ENCODE measurements at places on chromosomes 7 and 10.

- DNase-seq = no peak
These were observed 14.2 kb downstream of the AHR start for GRCh38 chr7:17312641-17313040.

GRCh38 chr7:6385110-6385781, 62.5 kb downstream of the DAGLB start:
- DNase-seq = peak; percentile 47

DNA sequence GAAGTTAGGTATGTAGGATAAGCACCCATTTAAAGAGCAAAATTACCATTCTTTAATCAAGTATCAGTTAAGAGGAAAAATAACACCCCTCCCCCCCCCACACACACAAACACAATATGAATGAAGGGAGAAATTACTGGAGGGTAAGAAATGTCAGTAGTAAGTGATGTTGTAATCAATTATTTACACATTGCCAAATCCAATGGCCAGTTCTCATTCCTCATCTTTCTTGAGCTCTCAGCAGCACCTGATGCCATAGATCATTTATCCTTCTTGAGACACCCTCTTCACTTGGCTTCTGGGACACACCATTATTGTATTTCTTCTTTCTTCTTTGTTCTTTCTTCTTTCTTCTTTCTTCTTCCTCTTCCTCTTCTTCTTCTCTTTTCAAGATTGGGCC, 33.7 kb upstream of the FAM3C start:
- DNase-seq = no peak

GRCh38 chr10:29736366-29737073, 101.7 kb upstream of the SVIL start:
- DNase-seq = no peak

DNA sequence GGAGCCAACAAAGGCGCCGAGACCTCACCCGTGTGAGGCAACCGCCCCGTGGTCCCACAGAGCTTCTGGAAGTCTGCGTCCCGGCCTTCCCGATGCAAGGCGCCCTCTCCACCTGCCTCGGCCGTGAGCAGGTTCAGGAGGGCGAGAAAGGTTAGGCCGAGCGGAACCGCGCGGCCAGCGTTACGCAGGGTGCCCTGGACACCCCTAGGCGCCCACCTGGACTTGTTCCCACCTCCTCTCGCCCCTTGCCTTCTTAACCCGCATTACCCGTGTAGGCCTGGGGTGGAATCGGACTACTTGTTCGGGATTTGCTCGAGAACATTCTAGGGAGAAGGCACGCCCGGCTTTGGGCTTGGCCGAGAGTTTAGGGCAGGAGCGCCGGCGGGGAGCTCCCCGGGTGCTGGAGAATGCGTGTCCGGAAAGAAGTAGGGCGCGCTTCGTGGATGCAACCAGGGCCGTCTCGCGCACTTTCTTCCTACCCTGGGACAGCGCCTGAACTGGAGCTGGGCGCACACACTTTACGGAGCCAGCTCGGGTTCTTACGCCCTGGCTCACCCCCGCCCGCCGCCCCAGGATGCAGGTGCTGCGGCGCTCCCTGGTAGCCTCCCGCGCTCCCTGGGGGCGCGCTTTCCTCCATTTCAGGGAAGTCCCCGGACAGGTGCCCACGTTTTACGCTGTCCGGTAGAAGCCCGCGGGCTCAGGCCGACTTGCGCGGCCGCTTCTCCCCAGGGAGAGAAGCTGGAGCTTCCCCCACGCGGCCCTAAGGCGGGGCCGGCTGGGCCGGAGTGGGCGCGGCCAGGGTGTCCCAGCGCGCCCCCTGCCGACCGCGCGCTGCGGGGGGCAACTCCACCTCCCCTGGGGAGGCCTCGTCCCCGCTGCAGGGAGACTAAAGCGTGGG, 74.5 kb downstream of the INSIG1 start:
- no peak for DNase-seq

DNA sequence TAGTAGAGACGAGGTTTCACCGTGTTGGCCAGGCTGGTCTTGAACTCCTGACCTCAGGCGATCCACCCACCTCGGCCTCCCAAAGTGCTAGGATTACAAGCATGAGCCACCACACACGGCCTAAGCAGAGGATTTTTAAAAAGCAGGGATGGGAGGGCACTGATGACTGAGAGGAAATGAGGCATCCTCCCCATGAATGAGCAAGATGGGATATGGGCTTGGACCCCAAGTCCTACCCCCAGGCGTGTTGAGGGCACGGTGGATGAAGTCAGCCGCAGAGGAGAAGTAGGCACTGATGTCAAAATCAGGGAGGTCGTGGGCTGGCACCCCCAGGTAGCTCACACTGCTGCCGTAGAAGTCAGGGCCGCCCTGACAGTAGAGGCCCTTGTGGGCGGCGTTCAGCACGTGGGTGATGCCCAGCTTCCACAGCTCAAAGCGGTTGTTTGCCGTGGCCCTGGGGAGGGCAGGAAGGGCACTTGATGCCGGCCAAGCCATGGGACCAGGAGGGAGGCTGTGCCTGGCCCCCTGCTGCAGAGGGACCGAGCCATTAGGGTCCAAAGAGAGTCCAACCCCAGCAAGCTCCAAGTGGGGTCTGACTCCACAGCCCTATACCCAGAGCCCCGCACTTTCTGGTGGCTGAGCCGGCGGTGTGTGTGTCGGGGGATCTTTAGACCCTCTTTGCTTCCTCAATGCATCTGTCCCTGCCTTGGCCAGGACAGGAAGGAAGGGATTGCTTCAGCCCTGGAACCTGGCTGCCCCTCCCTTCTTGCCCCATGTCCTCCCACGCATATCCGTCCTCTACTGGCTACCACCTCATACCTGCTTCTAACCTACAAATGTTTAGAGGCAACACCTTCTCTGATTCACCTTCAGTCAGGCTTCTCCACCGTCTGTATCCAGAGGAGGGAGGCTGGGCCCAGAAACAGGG, 3.4 kb upstream of the SAMD8 start:
- DNase-seq = no peak

GRCh38 chr7:93231259-93231658, 907 bp upstream of the VPS50 start:
- DNase-seq = no peak

DNA sequence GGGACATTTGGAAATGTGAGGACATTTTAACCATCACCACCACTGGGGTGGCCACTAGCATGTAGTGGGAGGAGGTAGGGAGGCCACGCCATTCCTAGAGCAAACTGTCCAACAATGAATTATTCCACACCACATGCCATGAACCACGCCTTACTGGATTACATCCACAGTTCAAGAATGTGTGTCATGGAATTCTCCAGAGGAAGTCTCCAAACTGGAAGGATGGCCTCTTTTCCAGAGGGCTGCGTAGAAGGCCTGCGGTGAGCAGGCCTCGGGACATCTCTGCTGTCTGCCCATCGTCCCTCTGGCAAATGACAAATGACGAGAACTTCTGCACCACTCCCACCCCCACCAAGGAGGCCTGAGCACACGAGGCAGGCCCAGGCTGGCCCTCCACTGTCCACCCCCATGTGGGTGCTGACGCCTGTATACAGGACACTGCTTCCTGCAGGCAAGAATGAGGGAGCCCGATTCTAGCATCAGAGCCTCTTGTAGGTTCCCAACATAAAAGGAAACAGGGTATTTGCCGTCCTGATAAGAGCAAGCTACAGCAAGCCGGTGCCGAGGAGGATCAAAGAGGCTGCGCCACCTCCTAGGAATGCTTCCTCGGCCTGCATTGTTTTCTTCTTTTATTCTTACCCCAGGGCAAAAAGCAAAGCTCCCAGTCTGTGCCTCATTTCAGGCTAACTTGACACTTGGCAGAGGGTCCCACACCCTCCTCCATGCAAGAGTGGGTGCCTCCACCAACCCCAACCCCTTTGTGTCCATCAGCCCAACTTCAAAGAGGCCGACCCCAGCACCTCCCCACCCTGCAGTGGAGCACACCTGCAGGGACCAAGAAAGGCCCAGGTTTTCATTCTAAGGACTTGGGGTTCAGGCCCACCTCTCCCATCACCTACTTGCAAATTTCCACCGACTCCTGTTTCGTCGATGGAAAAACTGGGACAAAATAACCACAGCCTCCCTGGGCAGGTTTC, 23.9 kb downstream of the TNS3 start:
- no peak for DNase-seq

- DNase-seq = no peak
These were observed 233.8 kb upstream of the GRB10 start for GRCh38 chr7:51016546-51016945.

DNA sequence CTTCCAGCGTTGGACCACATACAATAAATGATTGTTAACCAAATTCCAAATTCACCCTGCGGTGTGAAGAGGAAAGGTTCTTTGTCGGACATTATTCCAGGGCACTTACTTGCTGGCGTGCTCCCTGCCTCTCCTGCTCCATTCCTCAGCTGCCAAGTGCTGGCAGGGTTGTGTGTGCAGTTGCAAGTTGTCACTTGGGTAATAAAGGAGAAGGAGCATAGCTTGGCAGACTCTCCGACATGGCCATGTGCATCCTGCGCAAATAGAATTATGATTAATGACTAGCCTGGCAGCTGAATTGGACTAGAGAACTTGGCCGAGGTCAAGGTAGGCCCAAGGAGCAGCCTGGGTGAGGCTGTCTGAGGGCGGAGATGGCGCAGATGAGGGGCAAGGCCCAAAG, 92.3 kb upstream of the ELMO1 start:
- no peak for DNase-seq

DNA sequence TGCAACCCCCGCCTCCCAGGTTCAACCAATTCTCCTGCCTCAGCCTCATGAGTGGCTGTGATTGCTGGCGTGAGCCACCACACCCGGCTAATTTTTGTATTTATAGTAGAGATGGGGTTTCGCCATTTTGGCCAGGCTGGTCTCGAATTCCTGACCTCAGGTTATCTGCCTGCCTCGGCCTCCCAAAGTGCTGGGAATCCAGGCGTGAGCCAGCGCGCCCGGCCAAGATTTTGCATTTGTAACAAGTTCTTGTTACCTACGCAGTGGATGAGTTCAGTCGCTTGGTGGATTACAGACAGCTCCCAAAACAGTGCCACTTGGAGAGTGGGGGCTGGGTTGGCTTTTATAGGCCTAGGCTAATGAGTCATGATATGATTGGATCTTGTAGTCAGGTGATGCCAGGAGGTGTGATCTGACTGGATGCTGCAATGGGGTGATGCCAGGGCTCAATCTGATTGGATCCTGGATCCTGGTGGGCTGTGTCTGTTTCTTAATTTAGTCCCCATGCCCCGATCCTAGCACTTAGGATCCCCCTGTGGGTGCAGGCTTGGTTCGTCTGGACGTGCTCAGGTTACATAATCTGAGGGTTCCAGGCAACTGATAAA, 20.3 kb downstream of the SBDS start:
- DNase-seq = no peak

GRCh38 chr7:2209961-2210323, 22.8 kb downstream of the MAD1L1 start:
- DNase-seq = no peak

DNA sequence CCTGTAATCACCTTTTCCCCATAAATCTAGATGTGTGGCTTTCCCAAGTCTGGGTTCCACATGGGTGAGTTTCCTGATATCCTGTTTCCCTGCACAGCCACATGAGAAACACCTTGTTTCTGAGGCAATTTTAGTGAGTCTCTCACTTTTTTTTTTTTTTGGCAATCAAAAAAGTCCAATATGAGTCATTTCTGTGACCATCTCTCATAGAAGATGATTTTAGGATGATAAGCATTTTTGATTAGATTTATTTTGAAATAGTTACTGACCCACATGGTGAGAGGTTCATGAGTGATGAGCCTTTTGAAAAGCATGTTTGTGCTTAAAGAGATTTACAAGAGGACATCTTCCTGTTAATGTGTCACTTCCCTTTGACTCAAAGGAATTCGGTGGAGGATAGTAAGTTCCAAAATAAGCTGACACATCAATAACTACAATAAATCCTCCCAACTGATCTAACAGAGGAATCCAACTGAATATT, 464.0 kb downstream of the INHBA start:
- DNase-seq = no peak

- DNase-seq = no peak
These were observed 5.7 kb downstream of the HECTD2 start for GRCh38 chr10:91415816-91416215.

- DNase-seq = no peak
These were observed 2.1 kb upstream of the TMEM72 start for GRCh38 chr10:44908936-44909630.

GRCh38 chr10:102342458-102342857, 53.0 kb upstream of the NFKB2 start:
- DNase-seq = no peak

Measured in smooth muscle cell of the brain vasculature (primary cell).